EH (cell line): ENCODE measurements at places on chromosomes 5 and 9.
A peak's percentile ranks its signal among the peaks of the same experiment; 100 is the strongest.

DNA sequence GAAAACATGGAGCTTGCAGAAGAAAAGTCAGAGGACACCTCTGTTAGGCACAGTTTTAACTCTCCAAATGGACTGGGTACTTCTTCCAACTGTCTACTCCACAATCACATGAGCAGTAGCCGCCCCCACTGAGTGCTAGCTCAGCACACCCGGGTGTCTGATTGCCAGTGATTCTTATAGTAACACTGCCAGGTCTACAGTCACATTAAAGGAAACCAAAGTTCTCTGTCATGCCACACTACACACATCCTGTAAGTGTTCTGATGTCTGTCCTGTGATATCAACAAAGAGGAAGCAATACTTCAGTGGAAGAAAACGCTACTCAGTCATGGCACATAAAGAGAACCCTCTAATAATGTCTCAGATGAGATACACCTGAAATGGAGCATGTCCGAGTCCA lies at the start of gene HAVCR2:
HAVCR2 (minus strand) TSS at position 69 of the 400 bp plus-strand sequence; CDS start at position 8, 61 bp downstream.
- DNase-seq, result no peak

- DNase-seq, result peak; percentile 62
These were observed 704 bp downstream of the SPARC start for GRCh38 chr5:151685749-151686673.

GRCh38 chr5:111691914-111692313 lies 65.1 kb downstream of the NREP start:
- DNase-seq, result no peak

DNA sequence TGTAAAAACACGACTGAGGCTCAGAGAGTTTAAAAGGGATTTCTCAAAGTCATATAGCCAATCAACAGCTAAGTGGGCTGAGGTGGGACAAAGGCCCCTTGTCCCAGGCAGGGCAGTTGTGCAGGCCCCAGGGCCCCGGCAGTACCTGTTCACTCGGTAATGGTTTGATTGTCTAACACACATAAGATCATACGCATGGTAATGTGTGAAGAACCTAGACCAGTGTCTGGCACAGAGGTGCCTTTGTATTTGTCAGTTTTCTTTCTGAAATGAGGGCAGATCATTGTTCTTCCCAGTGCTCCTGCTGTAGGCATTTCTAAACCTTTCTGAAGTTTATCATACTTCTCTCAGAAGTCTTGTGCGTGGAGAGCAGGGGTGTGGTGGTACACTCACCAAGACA lies 66.8 kb downstream of the IPPK start:
- no peak for DNase-seq

DNA sequence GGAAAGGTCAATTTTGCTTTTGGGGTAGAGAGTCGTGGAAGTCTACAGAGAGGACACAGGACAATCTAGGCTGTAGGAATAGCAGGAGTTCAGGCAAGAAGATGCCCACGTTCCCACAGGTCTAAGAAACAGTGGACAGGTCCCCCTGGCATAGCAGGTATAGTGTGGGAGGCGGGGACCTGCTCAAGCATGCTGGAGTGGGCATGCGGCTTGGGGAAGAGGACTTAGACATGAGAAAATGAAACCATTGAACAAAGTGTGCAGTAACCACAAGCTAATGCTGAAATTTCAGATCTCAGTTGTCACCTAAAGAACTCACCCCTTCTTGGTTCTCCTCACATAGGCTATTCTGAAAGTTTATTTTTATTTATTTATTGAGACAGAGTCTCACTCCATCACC lies 142.8 kb upstream of the EFNA5 start:
- no peak for DNase-seq

GRCh38 chr9:128689293-128689774 lies 312 bp downstream of the SET start:
- DNase-seq, result no peak

- no peak for DNase-seq
These were observed 22.8 kb downstream of the RALGDS start for GRCh38 chr9:133098104-133098754.

DNA sequence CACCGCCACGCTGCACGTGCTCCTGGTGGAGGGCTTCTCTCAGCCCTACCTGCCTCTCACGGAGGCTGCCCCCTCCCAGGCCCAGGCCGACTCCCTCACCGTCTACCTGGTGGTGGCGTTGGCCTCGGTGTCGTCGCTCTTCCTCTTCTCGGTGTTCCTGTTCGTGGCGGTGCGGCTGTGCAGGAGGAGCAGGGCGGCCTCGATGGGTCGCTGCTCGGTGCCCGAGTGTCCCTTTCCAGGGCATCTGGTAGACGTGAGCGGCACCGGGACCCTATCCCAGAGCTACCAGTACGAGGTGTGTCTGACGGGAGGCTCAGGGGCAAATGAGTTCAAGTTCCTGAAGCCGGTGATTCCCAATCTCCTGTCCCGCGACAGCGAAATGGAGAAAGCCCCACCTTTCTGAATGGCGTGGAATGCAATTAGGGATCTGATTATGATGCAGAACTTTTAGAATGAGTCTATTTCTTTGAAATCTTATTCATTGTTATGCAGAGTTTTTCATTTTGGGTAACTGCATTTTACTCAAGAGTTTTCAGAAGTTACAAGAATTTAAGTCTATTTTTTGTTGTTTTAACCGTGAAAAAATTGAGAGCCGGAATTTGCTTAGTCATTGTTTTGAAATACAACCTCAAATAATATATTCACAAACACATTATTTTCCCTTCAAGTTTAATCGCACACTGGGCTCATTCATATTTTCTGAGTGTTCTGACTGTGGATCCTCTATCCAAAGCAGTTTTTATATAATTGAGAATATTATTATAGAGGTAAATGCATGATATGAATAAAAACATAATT lies 8.5 kb upstream of the PCDHB15 start:
- DNase-seq, result no peak

DNA sequence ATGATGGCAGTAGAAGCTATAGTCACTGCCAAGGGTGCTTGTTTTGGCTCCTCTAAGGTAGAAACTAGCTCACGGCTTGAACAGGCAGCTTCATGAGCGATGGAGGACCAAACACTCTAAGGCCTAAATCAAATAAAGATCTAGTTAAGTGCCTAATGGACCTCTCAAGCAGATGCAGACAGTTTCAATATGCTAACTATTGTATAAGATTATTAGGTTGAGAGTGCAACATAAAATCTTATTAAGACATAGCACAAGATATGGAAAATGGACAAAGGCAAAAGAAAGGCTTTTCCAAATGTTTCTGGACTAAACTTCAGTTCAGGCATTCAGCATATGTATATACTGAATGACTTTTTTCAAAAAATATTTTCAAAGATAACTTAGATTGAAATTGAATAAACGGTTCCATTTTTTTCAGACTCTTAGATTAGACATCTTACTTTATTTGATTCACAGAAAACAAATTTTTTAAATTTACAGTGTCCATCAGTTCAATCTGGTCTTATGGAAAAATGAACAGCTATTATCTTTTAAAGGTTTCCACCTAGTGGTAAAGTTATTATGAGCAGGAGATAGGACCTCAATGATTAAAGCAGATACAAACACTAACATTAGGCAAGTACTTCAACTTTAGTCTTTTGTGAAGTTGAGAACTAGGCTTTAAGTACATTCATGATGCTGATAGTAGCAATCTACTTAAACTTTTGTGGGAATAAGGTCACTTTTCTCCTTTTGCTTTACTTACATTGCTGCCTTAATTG lies 1167.7 kb downstream of the MAT2B start:
- DNase-seq, result no peak

DNA sequence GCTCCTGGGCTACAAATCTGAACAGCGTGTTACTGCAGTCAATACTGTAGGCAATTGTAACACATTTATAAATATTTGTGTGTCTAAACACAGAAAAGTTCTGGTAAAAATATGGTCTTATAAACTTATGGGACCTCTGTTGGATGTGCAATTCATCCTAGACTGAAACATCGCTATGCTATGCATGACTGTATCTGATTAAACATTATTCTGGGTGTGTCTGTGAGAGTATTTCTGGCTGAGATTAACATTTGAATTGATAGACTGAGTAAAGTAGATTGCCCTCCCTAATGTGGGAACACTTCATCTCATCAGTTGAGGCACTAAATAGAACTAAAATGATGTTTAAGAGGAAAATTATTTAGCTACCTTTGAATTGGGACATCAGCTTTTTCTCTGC lies 24.3 kb upstream of the PRDM9 start:
- DNase-seq, result no peak

DNA sequence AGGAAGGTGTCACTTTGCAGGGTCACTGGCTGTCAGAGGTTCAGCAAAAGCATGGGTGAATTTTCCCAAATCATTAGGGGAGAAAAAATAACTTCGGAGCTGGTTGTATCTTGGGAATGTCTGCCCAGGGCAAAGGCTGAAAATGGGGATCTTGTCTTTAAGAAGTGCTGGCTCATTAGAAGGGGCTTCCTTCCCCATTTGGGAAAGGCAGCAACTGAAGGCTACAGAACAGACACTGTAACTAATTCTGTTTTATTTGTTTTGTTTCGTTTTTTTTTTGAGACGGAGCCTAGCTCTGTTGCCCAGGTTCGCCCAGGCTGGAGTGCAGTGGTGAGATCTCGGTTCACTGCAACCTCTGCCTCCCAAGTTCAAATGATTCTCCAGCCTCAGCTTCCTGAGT lies 70.3 kb upstream of the PCA3 start:
- no peak for DNase-seq

GRCh38 chr5:78273436-78273835 lies 21.1 kb downstream of the AP3B1 start:
- no peak for DNase-seq

GRCh38 chr5:35324679-35325078 lies 94.4 kb upstream of the PRLR start:
- DNase-seq, result no peak

DNA sequence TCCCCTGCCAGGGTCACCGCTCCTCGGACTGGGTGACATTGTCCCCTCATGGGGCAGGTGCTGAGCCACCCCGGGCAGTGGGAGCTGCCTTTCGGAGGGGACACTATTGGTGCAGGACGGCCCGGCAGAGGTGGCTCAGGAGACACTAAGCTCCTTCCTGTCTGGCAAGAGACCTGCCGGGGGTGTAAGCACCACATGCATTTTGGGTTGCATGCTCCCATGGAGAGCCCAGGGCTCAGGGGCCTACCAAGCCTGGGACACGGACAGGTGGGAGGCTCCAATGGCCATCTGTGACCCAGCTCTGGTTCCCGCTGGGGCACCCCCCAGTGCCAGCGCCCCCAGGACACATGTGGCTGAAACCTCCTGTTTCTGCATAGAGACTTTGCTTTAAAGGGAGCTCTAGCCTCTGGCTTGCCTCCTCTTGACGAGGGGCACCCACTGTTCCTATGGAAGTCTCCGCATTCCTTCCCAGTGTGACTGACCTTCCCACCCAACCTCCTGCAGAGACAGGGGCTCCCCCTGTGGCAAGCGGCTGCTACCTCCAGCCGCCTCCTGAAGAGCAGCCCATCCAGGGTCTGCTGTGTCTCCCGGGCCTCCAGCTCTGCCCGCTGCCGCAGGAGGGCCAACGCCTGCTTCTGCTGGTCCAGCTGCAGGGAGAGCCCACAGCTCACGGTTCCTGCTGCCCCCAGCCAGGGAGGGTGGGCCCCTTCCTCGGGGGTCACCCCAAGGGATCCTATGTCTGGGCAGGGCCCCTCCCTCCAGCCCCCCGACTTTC lies 28.1 kb downstream of the CCDC187 start:
- no peak for DNase-seq

- DNase-seq, result no peak
These were observed 652.2 kb upstream of the RGMB start for GRCh38 chr5:98121036-98121936.

- DNase-seq, result peak; percentile 91
These were observed at the start of gene TOR4A for GRCh38 chr9:137277329-137278041. Gene TOR4A (plus strand): TSS chr9:137277726. CDS start chr9:137278690, 964 bp downstream.

DNA sequence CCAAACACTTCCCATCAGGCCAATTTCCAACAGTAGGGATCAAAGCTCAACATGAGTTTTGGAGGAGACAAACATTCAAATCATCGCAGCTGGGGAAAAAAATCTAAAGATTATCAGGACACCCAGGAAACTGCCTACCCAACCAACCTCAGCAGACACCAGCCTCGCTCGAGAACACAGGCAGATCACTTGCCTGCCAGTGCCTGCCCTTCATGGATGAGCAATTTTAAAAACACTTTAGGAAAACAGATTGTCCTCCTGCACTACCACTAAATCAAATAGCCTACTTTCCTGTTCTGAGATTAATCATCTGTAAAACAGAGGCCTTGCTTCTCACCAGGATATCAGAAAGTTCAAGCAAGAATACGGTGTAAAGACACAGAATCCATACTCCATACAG lies 14.7 kb upstream of the TMEM174 start:
- DNase-seq, result no peak

GRCh38 chr9:83431101-83432060 lies 106.8 kb downstream of the FRMD3 start:
- DNase-seq, result no peak

DNA sequence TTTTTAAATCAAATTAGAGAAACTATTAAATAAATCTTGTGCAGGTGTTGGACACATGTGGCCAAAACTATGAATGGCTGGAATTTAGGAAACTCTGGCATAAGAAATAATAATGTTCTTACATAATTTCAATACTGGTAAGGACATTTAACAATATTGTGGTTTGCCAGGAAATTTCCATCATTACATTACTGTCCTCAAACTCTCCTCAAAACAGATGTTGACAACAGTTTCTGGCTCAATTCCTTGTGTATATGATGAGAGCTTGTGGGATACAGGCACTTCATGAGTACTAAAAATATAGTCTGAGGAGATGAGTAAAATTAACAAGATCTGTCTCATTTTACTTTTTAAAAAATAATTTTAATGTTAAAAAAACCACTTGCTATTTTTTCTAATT lies 27.9 kb downstream of the MCTP1 start:
- DNase-seq, result no peak
